BE2C (cell line): ENCODE measurements at places on chromosomes 3 and 15.

DNA sequence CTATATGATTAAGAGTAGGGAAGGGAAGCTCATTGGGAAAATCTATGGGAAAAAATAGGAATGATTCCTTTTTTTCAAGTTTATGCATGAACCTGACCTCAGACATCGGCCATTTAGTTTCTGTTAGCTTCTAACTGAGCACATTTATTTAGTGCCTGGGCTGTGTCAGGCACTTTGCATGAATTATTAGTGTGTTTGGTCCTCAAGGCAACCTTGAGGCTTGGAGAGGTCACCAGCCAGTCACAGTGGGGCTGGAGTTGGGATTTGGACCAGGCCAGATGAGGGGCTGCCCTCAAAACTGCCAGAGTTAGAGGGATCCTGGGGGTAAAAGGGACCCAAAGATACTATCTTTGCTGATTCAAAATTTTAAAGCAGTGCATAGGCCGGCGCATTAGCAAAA, 8.1 kb downstream of the SIAH2 start:
- no peak for DNase-seq

GRCh38 chr3:66484106-66484844, 16.5 kb downstream of the LRIG1 start:
- no peak for DNase-seq

GRCh38 chr15:55088207-55088606, 108.5 kb downstream of the RSL24D1 start:
- DNase-seq: no peak

DNA sequence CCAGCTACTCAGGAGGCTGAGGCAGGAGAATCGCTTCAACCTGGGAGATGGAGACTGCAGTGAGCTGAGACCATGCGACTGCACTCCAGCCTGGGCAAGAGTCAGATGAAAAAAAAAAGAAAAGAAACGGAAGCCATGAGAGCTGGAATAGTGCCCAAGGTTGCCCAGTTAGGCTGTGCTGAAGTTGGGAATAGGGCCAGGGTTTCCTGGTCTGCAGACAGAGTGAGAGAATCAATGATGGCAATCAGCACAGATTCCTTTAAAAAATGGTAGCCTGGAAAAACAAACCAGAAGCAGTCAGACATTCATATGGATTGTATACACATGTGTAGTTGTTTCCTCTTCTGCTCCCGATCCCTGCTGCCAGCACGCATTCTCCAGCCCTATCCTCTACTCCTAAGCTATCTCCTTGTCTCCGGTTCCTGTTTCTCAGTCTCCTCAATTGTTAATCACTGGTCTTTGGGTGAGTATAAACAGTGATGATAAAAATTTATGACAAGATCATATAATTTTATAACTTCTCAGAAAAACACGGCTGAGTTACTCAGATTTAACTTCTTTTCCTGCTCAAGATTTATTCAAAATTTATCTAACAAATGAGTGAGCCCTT, 316.2 kb upstream of the UMPS start:
- peak; percentile 82 for DNase-seq

DNA sequence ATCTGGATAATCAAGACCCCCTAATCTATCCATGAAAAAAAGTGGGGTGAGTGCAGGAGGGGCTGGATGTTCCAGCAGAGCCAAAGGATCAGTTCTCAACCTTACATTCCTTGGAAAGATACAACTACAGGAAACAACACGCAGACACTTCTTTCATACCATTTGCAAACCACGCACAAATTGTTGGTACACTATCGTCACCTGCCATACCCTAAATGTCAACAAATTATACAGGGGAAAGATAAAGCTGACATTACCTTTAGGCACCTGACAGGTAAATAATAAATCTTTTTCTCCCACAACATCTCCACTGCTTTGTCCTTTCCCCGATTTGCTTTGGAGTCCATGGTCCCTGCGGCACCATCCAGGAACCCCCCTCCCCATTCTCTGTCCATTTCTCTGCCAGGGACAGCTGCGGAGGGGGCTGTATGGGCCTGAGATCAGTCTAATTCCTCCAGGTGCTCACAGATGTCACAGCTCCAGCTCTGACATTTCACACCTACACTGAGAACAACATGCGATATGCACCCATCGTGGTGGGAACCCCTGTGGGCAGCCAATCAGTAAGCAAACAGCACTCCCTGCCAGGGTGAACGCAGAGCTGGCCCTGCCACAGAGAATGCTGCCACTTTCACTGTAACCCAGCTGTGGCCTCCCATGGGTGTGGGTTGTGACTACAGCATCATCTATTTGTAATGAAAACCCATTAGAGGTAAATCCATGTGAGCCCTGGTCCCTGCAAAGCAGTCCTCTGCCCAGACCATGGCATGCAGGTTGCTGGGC, 37.7 kb upstream of the BCL2L10 start:
- no peak for DNase-seq

GRCh38 chr15:50145451-50145872, 26.4 kb upstream of the ATP8B4 start:
- peak; percentile 28 for DNase-seq

DNA sequence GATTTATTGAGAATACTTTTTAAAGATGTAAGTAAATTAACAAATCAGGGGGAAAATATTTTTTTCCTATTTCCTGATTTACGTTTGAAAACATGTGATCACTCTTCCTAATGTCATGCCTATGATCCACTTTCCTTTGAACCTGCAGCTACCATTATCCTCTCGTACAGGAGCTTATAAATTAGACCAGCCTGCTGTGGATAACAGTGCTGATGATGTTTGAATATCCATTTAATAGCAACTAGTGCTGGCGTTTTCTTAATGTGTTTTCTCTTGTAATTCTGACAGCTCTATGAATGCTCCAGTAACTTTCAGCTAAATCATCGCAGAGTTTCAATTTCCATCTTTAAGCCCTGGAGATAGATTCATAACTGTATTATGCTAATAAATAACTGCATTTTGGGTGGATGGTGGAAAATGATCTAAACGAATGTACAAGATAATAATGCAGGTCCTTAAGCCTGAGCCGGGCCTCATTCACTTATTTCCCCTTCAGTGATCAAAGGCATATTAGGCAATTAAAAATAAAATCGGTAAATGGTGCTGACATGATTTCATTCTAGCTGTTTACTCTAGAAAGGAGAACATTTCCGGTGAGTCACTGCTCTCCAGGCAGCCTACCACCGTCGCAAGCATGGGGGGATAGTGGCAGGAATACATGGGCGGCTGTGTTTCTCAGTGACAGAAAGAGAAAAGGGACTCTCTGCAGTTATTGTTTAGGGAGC, 58.5 kb upstream of the SLC24A5 start:
- DNase-seq: peak; percentile 65

GRCh38 chr3:184832044-184832443, 20.1 kb downstream of the VPS8 start:
- DNase-seq: no peak

DNA sequence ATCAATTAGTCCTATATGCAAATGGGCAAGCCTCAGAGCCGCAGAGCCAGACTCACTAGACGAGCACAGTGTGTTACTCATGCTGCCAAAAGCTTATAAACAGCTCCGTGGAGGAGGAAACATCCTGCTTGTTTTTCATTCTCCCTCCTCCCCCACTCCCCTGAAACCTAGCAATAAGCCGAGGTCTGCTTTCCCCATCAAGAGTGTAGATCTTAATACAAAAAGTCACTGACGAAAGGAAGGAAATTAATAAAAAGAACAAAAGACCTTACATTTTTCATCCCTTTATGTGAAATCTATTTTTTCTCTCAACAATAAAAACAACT, 88.5 kb downstream of the XXYLT1 start:
- no peak for DNase-seq

DNA sequence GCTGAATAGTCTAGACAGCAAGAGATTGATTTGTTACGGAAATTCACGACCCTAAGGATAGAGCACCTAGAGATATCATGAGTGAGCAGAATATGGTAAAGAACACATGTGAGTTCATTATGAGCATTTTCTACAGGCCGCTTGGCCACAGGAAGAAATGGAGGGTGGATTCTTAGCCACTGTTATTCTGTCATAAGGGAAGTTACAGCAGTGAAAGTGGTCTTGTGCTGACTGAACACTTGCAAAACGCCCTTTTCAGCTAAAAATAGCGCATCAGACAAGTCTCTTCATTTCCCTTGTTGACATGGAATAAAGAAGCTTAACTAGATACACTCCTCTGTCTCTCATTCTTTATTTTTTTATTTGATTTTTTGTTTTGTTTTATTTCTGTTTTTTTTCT, 19.8 kb downstream of the DGKG start:
- DNase-seq: no peak

- DNase-seq: peak; percentile 35
Observed at GRCh38 chr3:102060814-102061213, 211.5 kb downstream of the NFKBIZ start.

DNA sequence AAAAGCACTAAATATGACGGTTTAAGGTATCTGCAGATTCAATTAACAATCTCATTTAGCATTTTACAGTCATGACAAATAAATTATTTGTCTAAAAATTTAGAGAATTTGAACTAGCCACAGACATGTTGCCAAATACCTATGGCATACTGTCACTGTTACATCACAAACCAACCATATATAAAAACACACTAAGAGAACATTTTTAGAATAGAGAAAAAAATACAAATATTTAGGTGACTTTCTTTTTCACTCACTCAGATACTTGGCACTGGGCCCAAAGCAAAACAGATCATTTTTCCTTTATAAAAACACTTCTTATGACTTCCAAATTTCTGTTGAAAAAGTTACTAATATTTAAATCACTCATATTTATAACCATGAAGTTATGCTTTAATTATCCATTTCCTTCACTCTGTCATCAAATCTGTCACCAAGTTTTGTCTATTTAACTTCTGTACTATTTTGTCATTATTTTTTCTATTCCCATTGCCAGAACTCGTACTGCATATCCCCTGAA, 644.7 kb downstream of the OTOL1 start:
- DNase-seq: no peak

GRCh38 chr3:45105855-45106671, 40.1 kb downstream of the CDCP1 start:
- no peak for DNase-seq

DNA sequence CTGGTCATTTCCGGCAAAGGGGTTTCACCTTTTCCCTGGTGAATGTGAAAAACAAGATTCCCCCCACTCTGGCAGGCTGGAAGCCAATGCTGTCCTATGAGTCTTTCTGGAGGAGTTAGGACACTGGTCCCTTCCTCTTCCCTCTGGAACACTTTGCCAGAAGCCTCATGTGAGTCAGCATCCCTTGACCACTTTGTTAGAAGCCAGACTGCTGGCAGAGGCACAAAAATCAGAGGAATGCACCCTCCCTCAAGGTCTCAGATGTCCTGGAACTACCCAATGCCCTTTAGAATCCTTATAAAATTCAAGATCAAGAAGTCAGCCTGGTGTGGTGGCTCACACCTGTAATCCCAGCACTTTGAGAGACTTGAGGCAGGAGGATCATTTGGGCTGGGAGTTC, 26.6 kb downstream of the ITGB5 start:
- DNase-seq: peak; percentile 25

GRCh38 chr3:135218304-135218703, 423.2 kb downstream of the EPHB1 start:
- no peak for DNase-seq

DNA sequence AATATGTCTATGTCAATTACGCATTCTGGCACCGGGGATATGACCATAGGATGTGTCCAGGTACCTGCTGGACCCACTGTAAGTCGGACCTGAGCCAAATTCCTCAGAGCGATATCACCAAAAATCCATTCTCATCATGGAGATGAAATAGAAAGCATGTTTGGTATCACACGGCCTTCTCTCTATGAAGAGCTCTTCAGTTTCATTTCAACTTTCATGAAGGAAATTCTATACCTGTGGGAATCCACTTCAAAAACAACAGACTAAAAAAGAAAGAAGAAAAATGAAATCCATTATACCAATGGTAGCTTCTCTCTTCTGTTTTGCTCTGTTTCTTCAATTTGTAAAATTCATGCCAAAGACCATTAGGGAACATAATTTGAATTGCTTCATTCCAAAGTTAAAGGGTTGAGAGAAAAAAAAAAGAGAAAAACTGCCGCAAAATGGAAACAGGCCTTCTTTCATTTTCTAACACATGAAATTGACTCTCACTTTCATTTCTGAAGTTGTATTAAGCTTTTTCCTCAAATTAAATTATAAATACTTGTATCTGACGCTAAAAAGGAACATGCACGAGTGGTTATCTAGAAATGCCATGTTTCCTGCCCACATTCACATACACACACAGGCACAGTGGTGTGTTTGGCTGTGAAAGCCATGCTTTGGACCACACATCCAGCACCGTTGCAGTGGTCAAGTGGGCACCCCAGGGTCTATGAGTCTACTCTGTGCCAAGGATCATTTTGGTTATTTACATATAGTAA, 46.9 kb upstream of the DIPK2A start:
- DNase-seq: no peak

DNA sequence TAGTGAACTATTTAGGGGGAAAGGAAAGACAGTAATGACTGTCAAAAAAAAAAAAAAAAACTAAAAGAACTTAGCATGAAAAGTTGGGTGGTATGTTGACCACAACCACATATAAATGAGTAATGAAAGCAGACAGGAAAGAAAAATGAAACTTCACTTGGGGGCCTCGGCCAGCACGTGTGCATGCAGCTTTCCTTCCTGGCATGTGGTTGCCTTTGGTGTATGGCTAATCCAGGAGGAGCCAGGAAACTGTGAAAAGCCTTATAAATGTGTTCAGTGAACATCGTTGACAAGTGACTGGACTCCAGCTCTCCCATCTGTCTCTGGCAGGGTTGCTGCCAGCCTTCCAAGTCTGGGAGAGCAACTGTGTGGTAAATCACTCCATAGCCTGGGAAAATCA, 195.1 kb downstream of the DTWD1 start:
- DNase-seq: no peak
